ENCODE measurements at places on chromosomes 12 and 14. TPM values are rescaled to one million over a fixed set of nuclear protein-coding genes. Genes with fewer than 3 reads are reported as not detected.

The KRT78 gene
- total RNA-seq: not detected

The DBX2 gene
- 0.09 TPM for total RNA-seq

The VDR gene
- 5.1 TPM for total RNA-seq

The PTPRQ gene
- total RNA-seq: 0.37 TPM

The HRK gene
- total RNA-seq: 0.16 TPM

The EXD2 gene
- 24.5 TPM for total RNA-seq

The KRT85 gene
- total RNA-seq: not detected

The CPNE6 gene
- not detected for total RNA-seq

The NTF3 gene
- not detected for total RNA-seq

The CACNA2D4 gene
- total RNA-seq: 3.1 TPM

DNA sequence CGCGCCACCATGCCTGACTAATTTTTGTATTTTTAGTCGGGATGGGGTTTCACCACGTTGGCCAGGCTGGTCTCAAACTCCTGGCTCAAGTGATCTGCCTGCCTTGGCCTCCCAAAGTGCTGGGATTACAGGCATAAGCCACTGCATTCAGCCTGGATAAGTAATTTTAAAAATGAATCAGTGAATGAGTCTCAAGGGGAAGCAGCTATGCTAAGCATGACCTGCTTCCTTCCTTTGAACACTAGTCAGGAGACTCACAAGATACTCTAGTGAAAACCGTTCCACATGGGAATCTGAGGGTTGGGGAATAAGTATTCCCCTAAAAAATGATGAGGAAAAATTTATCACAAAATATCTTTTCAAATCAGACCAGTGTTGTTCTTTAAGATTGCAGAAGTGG lies 10.7 kb upstream of the FAM234B start:
- DNase-seq: no peak

DNA sequence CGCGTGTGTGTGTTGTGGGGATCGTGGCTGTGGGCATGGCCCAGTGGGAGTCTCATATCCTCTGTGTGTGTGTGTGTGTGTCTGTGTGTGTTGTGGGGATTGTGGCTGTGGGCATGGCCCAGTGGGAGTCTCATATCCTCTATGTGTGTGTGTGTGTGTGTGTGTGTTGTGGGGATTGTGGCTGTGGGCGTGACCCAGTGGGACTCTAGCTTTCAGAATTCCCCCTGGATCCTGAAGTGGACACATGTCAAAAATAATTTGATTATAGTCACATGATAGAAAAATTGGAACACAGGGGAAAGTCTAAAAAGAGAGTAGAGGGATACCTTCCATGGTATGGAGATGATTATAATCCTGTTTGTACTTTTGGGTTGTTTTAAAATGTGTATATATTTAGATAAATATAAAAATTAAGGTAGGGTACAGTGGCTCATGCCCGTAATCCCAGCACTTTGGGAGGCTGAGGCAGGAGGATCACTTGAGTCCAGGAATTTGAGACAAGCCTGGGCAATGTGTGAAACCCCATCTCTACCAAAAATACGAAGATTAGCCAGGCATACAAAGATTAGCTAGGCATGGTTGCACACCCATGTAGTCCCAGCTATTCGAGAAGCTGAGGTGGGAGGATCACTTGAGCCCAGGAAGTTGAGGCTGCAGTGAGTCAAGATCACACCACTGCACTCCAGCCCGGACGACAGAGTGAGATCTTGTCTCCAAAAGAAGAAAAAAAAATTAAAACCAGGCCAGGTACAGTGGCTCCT lies 11.0 kb downstream of the PAPLN start:
- DNase-seq: no peak

DNA sequence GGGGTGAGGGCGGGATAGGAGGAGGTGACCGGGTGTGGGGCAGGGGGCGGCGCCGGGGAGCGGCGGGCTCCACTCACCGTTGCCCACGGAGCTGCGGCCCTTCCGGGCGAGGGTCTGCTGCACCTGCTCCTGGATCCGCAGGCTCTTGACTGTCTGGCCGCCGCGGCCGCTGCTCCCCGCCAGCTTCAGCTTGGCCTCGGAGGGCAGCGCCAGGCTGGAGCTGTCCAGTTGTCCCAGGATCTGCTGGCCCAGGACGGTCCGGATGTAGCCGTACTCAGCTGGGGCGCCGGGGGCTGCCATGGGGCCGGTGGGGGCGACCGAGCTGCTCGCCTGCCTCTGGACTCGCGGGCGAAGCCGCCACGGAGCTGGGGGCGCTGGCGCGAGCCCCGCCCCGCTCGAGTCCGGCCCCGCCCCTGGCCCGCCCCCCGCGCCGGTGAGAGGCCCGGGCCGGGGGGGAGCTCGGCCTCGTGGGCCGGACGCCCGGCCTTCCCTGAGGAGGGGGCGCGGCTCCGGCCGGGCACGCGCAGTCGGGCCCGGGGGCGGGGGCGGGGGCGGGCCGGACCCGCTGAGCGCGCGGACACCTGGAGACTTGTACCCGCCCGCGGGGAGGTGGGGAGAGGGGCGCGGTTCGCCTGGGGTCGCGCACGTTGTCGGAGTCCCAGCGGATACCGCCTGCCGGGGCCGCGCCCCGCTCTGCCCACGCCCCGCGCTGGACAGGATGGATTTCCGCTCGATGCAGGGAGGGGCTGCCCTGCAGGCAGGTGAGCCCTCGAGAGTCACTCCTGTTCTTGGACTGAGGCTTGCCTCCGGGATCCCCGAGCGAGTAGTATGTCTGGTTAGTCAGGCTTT lies at the start of gene PKP2:
Gene PKP2, minus strand, starts transcription at position 346 of the 849 bp plus-strand sequence. Its CDS starts 46 bp downstream, at position 300.
- DNase-seq: peak; percentile 90

DNA sequence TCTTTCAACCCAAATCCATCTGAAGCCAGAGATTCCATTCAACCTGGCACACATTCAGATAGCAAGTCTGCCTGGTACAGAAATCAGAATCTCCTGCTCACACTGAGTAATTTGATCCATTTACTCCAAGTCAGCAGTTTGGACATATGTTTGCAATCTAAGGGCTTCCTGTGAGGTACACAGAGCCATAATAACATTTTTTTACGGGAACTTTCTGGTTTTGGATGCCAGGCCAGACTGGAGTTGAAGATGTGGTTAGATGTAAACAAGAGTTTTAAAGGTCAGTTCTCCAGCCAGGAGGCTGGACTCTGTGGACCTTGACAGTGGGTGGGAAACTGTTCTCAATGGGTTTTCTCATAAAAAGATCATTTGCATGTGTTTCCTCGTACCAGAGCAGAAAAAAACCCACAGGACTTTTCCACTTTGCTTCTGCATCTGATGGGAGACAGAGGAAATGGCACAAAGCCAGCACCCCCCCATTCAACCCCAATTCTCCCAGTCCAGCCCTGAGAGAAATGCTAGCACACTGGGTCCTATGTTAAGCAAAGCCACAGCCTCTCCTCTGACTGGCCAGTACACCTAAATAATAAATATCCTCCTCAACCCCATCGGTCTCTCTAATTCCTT lies 17.7 kb upstream of the TSPAN11 start:
- no peak for DNase-seq

DNA sequence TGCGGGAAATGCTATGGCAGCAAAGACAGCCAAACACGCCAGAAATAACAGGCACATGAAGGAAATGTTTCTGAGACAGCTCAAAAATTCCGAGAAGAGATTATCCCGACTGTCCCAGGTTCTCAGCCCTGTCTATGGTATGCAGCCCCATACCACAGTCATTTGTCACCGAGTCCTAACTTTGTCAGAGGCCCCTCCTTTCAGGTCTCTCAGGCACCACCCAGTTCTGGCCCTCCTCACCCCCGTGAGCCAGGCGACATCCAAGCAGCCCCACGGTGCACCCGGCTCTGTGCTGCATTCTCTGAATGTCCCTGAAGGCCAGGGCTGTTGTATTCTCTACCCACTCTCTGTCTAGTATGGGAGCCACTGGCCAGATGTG lies 24.0 kb downstream of the SSH1 start:
- no peak for DNase-seq

DNA sequence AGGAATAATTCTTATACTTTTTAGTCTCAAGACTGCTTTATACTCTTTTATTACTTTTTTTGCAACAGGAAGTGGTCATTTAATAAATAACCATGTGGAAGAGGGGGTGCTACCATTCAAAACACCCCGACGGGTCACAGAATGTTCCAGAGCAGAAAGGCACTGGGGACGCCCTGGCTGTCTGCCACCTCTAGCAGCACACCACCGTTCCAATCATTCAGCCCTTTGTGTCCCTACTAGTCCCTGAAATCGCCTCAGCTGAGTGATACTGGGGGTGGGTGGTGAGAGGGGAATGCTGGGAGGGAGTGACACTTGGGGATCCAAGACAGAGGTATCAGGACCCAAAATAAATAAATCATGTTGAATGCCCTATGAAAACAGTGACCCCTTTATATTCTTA lies 52.4 kb downstream of the MON2 start:
- DNase-seq: no peak

- DNase-seq: no peak
These were observed 14.2 kb downstream of the TRPV4 start for GRCh38 chr12:109818905-109819500.

DNA sequence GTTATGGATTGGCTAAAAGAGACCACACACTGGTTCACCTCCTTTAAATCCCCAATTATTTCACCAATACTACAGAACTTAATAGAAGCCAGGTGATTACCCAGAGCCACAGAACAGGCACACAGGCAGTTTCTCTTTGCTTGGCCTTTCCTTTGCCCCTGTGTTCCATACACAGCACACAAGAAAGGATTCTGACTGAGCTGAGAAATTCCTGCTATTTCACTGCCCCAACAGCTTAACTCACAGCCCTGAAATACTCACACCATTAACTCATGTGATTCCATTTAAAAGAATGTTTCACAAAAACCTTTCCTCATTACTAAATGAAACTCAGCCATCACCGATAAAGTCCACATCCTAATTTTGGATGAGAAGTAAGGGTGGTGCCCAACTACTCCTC lies 133.6 kb downstream of the MED13L start:
- DNase-seq: no peak

DNA sequence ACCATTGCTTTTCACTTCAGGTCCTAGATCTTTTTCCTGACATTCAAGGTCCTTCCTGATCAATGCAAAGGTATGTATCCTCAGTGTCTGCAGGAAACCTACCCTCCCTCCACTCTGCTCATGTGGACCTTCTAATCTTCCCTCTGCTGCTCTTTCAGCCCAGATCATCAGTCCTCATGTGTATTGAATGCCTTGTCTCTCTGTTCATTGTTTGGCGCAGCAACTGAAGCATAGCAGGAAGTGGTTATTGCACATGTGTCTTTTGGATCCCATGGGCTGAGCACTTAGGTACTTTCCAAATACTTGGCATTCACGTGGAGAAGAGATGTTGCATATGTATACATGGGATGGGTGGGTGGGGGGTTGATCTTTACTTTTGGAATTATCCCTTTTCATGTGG lies 4.3 kb upstream of the NIN start:
- no peak for DNase-seq

DNA sequence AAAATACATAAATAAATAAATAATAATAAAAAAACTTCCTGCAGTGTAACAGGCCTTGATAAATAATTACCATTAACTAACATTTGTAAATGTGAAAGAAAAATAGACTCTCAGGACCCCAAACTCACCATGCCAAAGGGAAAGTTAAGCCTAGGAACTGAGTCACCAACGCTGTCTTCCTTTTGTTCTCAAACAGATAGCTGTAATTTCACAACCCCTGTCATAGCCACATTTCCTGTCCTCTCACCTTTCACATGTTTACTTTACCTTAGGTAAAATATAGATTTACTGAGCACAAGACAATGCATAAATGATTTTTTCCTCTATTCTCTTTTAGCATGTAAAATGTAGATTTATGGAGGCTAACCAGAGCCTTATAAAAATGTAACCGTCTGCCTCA lies 35.9 kb upstream of the CHST11 start:
- DNase-seq: no peak

DNA sequence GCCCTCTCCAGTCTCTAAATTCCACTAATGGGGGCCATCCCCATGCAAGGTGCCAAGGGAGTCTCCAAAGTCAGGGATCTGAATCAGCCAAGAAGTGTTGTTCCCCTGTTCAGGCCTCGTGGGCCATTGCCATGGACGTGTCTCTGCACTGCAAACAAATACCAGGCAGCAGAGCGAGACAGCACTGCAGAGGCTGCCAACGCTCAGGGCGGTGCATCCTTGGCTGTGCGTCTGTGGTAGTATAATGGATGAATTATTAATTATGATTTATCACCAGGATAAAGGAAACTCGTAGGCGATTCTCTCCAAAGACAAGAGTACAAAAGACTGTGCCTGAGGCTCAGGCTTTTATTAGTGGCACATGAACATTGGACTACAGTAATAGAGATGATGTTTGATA lies 122.3 kb upstream of the NTF3 start:
- DNase-seq: no peak

DNA sequence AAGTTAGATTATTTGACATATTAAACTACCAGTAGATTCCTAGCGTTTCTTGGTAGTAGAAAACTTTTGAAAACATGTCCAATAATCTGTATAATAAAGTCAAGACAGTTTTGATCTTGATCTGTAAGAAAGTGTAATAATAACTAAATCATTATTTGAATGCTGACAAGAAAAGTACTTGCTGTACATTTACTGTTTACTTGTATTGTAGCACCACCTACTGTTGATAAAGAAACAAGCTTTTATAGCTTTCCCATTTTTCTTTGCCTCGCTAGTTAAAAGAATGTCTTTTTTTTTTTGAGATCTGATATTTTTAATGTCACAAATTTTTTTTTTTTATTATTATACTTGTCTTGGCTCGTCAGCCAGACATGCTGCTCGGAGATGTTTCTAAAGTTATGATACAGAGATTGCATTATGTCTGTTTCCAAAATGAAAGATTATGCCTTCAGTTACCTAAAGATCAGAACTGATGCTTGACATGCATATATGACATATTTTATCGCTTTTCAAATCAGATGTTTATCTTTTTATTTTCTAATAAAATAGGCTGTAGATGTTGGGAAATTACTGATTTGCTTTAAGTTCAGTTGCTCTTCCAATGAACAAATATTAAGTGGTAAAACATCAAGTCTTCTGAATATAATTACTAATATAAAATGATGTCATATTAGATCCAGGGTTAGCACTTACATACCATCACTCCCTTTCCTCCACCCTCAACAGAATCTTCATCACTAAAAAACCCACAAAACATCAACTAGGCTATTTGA lies 140.5 kb downstream of the AKAP6 start:
- no peak for DNase-seq

GRCh38 chr14:30462358-30462757 lies 96.6 kb upstream of the G2E3 start:
- DNase-seq: no peak

GRCh38 chr14:79229383-79229909 lies 981.9 kb downstream of the DIO2 start:
- DNase-seq: no peak

- no peak for DNase-seq
These were observed 1747.1 kb upstream of the SEL1L start for GRCh38 chr14:83280719-83281118.

DNA sequence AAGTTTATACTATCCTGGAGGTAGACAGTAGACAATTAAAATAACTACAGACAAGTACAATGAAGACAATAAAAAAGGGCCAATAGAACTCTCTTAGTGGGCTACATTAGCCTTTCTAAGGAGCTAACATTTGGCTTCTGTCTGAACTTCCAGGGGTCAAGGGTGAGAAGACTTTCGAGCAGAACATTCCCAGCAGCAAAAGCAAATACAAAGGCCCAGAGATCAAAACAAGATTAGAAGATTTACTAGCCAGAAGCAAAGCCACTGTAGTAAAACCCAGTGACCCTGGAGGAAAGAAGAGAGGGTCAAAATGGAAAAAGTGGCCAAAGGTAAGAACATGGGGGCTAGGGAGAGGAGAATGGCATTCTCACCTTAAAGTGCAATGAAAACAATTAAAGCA lies 63.2 kb downstream of the ATP2B1 start:
- DNase-seq: no peak

Data from pancreas (tissue), 10 donors.